Dorsolateral prefrontal cortex (tissue), 122 donors: ENCODE measurements at places on chromosomes 2 and 18. TPM values are rescaled to one million over a fixed set of nuclear protein-coding genes. Genes with fewer than 3 reads are reported as not detected.

- no peak for DNase-seq
Observed at GRCh38 chr2:160364364-160364763, 129.2 kb downstream of the RBMS1 start.

GRCh38 chr18:64807560-64807959 lies 658.7 kb upstream of the LINC00305 start:
- no peak for DNase-seq

- DNase-seq = no peak
Observed at GRCh38 chr2:215728504-215729065, 284.8 kb downstream of the MREG start.

DNA sequence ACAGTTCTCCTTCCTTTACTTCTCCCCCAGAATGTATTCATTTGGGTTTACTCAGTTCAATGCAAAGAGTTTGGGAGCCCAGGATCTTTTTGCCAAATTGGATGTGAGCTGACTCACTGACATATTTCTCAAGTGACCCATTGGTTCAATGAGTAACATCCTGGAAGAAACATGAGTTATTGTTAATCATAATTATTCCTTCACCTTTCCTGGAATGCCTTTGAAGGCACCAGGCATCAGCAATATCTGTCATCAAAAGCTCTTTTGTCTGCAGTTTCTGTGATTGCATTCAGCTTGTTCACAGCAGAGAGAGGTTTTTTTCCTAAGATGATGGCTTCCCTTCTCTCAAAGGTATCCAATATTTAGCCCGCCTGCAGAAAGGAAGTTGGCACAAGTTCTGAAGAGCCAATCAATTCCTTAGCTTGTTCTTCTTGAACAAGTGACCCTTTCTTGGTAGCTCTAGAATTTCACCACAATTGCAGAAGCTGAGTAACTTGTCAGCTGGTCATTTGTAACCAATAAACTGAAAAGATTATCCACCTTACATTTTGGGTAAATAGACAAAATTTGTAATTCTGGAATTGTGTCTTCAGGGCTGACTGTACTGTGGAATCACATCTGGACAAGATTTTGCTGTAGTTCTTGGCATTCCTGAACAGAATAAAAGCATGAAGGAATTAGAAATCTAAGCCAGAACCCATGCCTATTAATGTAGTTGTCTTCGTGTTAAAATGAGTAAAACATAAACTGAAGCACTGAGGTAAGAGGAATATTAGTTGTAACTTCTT lies 72.2 kb upstream of the TMEM17 start:
- DNase-seq = no peak

The FRZB gene
- 2.9 TPM for total RNA-seq
